GM12892 (cell line): ENCODE measurements at places on chromosomes 2 and 18.
A peak's percentile ranks its signal among the peaks of the same experiment; 100 is the strongest.

DNA sequence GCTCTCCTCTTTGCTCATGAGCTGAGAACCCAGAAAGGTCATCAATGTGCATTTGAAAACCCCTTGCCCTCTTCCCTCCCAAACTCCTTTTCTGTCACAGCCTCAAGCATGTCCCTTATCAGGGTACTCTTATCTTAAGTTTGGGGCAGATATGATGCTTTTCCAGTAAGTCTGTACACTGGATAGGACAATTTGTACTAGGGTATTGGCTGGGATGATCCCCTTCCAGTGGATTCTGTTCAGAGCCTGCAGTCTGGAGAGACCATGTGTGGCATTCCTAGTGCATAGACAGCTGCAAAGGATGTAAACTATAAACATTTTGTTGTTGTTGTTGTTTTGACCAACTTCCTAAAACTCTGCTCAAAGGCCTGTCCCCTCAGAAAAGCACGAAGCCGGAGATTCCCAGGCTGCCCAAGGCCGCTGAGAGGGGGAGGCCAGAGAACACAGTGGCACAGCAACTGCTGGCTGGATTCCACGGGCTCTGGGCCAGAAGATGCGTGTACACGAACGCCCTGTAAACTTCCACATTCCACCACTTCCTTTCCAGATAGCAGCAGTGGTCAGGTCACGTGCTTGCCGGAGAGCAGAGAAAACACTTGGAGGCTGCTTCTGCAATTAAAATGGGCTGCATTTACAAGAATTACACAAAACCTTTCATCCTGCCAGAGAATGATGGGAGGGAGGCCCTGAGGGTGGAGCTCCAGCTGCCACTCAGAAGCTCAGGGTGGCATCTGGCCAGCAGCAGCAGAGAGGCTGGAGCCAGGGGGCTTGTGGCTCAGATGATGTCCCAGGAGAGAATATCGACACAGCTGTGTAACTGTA, 42.1 kb downstream of the BMP10 start:
- no peak for DNase-seq

- DNase-seq: peak; percentile 35
These were observed 564 bp downstream of the LPIN2 start for GRCh38 chr18:3012136-3013023.

DNA sequence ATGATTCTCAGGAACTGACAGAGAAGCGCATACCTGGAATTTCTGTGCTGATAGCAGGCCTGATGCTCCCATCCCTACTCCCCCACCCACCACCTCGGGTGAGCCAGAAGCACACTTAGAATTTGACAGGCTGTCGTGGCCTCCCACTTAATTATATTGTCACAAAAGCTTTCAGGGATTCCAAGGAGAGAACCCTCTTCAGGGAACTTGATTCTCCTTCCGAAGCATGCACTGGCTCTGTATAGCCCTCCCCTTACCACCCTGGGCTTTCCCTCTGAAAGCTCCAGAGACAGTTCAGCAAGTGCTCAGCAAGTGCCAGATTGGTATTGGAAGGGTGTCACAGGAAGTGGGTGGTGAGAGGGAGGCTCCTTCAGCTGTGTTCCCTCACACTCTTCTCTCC, 252.5 kb upstream of the SIX2 start:
- DNase-seq: no peak

- DNase-seq: no peak
These were observed 23.2 kb downstream of the ADAM17 start for GRCh38 chr2:9532421-9532820.

GRCh38 chr2:110173523-110173922, 31.3 kb downstream of the NPHP1 start:
- no peak for DNase-seq

DNA sequence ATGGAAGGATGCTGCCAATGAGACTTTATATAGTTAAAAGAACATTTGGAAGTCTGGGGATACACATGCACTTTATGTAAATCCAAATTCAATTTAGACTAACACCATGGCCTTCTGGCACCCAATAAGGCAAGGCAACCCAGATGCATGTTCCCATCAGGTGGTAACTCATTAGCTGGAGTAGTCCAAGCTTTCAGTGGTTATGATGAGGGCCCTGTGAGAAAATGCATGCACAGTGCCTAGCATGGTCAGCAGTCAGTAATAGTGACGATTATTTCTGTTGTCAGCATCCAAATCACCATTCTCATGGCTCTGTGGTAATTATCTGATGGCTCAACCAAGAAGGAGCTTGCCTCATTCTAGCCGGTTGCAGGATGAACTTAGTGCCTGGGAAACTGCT, 70.3 kb upstream of the CTLA4 start:
- no peak for DNase-seq

DNA sequence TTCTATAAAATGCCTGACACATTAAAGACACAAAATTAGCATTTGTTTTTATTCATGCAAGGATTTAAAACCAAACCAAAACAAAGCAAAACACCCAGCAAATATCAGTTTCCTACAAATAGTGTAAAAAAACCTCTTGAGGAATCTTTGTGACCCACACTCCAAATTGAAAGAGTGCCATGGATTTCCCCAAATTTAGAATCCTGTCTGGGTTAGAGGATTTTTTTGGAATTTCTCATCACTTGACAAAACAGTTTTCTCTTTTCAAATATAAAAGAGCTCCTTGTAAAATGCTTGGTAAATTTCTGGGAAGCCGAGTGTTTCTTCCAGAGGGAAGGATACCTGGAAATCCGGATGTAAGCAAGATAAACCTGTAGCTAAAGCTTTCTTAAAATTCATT, 1.7 kb upstream of the FN1 start:
- DNase-seq: no peak

DNA sequence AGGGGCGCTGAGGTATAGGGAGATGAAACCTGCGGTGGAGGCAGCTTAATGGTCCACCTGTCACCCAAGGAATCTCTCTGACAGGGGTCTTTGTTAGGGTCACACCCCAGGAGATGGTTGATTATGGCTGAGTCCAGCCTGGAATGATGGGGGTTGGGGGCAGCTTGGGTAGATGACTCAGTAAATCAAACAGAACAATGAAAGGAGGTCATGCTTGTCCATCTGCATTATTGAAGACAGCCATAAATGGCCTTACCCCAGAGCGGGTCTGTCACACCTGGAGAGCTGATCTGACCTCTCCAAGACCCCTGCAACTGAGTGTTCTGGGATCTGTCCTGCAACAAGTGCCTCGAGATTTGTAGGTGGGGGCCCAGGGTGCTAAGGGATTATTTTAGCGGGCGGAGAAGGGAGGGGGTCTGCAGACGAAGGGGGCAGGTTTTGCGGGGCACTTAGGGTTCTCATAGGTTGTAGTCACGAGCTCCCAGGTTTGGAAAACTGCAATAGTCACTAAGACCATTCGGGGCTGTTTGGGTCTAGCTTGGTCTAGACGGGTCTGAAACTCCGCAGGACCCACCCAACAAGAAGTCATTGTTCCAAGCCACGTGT, 771 bp upstream of the IGFBP2 start:
- DNase-seq: no peak

- DNase-seq: no peak
These were observed 567.3 kb upstream of the DSEL start for GRCh38 chr18:68083776-68084175.

DNA sequence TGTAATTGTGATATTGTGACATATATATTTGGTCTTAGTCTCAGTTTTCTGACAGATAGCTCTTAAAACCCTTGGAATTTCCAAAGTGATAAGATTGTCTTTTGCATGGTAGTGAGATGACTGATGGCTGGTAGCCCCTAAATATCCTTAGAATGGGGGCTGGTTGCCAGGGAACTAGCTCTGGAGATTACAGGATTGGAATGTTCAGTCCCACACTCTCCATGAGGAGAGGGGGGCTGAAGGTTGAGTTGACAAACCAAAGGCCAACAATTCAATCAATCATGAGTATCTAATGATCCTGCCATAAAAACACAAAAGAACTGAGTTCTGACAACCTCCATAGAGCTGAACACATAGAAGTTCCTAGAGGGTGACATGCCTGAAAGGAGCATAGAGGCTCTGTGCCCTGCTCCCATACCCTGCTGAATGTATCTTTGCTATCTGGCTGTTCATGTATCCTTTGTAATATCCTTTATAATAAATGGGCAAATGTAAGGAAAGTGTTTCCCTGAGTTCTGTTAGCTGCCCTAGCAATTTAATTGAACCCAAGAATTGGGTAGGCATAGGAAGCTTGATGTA, 1680.3 kb upstream of the PIK3C3 start:
- no peak for DNase-seq

DNA sequence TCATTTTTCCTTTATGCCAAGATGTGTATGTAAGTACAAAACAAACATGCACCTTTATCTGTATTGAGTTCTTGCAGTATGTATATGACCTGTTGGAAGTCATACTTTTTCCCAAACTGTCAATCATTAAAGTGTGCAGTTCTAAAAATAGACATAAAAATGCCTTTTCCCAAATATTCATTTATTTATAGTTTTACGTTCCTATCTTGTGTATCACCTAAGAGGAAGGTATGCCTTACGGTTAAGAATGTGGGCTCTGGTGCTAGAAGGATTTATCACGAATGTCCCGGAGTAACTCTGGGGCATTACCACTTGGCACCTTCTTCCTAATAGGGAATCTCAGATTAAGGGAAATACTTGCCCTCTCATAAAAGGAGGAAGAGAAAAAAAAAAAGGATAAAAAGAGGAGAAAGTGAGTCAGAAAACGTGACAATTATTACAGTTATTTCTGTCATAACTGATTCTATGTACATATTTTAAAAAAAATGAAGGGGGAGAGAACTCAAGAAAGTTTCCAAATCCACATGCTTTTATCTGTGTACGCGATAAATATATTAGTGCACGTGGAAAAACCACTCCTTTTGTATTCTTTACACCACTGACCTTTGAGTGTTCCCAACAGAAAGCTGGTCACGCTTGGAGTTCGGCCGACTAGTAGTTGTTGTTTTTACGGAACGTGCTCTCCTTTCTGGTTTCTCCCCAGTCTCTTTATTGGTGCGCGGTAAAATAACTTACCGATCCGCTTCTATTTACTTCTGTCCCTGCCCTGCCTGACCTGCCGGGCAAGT, 721 bp downstream of the MCEE start:
- DNase-seq: no peak

DNA sequence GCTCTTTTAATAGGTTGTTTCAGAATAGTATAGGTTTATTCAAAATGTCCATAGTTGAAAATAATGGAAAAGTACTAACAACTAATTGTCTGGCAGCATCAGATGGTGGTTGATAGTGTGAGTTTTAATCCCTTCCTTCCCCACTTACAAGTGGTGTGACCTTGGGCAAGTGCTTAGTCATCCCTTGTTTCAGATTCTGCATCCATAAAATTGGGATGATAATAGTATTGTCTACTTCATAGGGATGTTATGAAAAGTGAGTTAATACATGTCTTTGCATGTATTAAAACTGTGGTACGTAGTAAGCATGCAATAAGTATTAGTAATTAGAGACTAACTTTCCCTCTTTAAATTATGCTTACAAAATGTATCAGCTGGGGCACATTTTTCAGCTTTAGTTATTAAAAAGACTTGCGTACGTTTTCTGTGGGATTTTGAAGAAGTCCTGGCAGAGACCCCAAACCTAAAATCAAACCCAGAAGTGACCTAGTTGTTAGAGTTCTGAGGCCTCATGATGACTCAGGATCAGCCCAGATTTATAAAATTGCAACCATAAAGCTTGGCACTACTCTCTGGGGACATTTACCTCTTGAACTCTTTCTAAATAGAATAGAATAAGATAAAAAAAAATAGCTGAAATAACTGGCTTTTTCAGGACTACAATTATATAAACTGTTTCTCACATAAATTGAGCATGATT, 8.6 kb downstream of the ITGA4 start:
- no peak for DNase-seq

DNA sequence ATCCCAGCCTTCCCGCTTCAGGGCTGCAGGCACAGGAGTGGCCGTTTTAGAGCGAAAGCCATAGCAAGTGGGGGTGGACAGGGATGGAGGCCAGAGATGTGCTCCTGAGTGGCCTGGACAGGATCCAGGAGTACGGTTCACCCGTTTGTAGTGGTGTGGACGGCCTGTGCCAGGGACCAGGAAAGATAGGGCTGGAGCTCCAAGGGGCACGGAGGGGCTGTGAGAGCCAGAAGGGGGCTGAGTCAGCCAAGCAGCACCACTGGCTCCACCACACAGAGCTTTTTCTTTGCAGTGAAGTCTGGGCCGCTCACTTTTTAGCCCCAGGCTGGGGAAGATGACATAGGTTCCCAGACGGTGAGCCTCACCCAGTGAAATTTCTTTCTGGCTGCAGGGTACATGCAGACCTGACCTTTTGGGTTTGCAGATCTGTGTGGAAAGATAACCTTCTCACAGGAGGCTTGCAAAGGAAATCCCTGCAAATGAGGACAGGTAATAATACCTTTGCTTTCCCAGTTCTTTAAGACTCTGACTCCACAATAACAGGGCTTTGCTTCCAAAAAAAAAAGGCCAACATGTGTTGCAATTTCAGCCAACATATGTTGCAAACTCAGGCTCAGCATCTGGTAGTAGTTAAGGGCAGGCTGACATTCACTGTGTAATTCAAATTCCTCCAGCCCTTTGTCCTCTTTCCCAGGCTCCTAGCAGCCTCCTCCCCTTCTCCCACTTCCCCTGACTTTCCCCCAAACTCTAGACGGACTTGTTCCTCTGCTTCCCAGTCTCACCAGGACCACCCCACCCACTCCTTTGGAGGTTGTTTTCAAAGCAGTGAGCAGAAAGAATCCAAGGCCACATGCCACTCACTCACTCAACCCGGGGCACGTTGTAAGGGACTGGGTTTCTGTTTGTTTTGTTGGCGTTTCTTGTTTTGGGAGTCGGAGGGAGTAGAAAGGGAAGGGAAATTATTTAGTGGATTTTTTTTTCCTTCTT, 20.3 kb upstream of the LAPTM4A start:
- DNase-seq: no peak

DNA sequence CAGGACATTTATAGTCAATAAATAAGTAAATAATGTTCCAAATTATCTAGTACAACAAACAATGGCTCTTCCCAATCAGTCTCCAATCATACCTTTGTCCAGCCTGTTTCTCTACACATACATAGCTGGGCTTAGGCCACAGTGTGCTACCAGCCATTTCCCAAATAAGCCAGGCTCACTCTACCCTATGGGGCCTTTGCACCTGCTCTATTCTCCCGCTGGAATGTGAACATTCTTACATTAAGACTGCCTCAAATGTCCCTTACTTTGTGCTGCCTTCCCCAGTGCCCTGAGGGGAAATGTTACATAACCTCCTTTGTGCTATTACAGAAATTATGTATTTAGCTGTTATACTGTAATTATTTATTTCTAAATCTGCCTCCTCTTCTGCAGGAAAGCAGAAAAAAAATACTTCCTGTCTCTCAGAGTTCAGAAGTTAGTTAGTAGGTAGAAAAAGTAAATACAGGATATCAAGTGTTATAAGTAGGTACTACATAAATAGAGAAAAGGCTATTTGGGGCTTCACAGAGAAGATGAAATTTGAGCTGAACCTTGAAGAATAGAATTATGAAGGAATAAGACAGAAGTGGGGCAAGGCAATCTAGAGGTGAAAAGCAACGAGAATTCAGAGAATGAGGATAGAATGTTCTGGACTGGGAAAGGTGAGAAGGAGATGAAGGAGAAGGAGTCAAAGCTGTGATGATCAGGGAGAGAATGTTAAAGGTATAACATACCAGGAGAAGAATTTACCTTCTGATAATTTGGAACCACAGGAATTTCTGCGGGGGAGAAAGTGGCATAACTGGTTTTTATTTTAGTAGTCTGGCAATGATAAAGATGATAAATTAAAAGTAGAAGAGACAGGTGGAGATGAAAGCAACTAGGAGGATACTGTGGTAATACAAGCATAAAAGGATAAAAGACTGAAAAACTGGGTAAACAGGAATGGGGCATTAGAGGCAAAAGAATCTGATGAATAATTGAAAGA, 37.0 kb downstream of the ROCK1 start:
- DNase-seq: no peak

GRCh38 chr2:7203056-7203467, 285.9 kb downstream of the RNF144A start:
- no peak for DNase-seq
